Dermis blood vessel endothelial cell (primary cell): ENCODE measurements at places on chromosomes 5 and 9. TPM values are rescaled to one million over a fixed set of nuclear protein-coding genes. Genes with fewer than 3 reads are reported as not detected.

The SCGB3A2 gene
- not detected in 2 replicates for total RNA-seq

The SPINK1 gene
- total RNA-seq, result not detected in 2 replicates

The SMIM27 gene
- 1.3 and 2.6 TPM in 2 replicates for total RNA-seq

The RAB3C gene
- 0.17 and 1.9 TPM in 2 replicates for total RNA-seq

The TMEM252 gene
- total RNA-seq, result 0.51 TPM in 1 of 2 replicates, not detected in the other
